ENCODE measurements at places on chromosomes 3 and 15.

GRCh38 chr15:98648654-98649471 lies 524 bp downstream of the IGF1R start:
- peak; percentile 65 for DNase-seq

DNA sequence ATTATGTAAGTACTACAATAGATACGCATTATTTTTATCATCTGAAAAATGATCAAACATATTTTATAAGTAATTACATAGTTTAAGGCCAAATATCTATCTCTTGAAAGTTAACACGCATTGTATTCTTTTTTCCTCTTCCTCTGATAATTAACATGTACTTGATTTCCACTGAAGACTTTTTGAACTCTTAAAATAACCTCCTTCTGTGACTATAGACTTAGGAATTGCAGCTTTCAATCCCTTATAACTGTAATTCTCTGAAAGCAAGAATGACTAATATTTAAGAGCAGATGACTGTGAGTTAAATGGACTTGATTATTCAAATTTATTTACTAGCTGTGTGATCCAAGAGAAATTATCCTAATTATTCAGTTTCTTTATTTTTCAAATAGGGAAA lies 730.6 kb upstream of the NECTIN3 start:
- no peak for DNase-seq

DNA sequence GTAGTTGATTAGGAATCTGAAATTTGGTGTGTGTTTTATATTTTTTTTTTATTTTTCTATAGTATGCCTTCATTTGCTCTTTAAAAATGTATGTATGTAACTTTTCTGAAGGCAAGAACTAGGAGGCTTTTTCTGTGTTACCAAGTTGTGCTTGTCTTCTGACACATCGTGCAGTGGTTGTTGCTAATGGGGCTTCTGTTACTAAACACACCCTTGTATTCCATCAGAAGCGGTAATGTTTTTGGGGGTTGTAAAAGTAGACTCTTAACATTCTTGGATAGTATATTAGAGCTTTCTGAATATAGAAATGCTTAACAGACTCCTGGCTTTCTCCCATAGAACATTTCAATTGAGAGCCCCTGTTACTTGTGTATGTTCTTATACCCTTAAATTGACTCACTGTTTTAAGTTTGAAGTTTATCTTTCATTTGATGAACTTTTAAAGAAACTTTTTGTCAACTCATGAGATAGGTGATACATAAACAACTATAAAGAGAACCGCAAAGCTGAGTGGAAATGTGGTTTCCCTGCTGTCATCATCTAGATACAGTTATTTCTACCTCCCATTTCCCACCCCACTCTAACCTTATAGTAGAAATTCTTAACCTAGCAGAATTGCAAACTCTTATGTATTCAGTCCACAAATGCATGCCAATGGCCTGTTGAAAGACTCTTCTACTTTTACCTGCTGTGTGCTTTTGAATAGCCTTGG lies 2.5 kb downstream of the TIPARP start:
- DNase-seq, result no peak

DNA sequence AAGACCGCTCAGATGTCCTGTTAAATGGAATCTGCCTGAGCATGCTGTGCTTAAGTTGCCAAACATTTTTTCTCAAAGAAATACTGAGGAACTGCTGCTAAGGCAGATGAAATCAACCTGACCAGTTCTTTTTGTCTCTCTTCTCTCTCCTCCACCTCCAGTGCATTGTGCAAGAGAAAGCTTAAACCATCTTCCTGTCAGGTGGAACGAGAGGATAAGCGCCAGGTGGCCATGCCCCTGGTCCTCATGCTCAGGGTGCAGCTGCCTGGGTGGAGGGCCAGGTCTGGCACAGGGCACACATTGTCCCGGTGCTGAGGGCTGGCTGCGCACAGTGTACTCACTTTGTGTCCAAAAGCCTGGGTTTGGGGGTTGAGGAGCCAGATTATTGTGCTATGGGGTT lies 176.2 kb upstream of the TP63 start:
- no peak for DNase-seq

- no peak for DNase-seq
Measured at GRCh38 chr3:155307183-155307582, 13.7 kb upstream of the STRIT1 start.

DNA sequence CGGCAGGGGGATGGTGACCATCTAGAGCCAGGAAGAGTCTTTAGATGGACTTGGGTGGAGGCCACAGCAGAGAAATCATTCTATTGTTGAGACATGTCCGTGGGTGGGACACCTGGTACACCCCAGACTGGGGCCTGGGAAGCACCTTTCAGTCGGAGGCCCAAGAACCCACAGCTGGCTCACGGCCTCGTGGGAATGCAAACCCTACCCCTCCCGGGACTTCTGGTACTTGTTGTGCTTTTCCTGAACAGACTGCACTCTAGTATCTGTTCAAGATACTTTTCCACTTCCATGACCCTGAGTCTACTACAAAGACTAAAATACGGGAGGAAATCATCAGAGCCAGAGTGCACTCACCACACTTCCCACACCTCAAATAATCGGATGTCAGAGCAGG lies 60.7 kb downstream of the BDH1 start:
- no peak for DNase-seq

DNA sequence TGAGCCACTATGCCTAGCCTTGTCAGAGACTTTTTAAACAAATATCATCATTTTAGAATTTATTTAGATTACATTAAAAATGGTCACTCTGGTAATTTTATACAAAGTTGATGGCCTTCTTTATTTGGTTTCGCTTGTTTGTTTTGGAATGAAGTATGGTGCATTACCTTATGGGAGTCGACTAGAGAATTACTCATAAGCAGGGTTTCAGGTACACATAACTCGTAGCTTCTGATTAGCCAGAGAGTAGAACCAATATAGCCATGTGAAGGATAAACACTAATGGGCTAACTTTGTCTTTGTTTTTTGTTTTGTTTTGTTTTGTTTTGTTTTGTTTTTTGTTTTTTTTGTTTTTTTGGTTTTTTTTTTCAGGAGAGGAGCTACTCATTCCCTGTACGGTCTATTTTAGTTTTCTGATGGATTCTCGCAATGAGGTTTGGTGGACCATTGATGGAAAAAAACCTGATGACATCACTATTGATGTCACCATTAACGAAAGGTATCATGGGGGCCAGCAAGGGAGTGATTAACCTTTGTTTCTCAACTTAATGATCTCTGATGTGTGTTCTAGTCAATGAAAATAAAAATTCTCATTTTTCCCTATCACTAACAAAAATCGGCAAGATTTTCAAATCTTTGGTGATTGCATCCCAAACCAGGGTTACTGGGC lies 113.2 kb downstream of the IL1RAP start:
- DNase-seq, result no peak

GRCh38 chr15:85284497-85284896 lies 95.9 kb upstream of the AKAP13 start:
- no peak for DNase-seq

GRCh38 chr3:127276396-127276795 lies 11.4 kb downstream of the PRR20G start:
- DNase-seq, result no peak

GRCh38 chr3:34387826-34388564 lies 589.6 kb downstream of the PDCD6IP start:
- no peak for DNase-seq

DNA sequence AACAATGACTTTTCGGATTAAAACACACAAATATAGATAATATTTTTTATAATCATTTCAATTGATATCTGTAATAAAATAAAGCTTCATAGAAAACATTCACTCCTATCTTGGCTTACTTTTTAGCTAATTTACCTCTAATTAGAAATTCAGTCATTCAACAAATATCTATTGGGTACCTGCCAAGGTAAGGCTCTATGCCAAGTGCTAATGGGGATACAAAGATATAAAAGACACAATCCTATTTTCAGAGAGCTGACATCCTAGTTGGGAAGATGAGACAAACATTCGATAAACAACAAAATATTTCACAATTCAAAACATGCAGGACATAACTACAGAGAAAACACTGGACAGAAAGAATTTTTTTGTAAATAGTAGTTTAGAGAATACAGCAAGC lies 63.3 kb downstream of the ULK4 start:
- DNase-seq, result no peak

- no peak for DNase-seq
Measured at GRCh38 chr3:42721690-42722089, 19.1 kb upstream of the HHATL start.

DNA sequence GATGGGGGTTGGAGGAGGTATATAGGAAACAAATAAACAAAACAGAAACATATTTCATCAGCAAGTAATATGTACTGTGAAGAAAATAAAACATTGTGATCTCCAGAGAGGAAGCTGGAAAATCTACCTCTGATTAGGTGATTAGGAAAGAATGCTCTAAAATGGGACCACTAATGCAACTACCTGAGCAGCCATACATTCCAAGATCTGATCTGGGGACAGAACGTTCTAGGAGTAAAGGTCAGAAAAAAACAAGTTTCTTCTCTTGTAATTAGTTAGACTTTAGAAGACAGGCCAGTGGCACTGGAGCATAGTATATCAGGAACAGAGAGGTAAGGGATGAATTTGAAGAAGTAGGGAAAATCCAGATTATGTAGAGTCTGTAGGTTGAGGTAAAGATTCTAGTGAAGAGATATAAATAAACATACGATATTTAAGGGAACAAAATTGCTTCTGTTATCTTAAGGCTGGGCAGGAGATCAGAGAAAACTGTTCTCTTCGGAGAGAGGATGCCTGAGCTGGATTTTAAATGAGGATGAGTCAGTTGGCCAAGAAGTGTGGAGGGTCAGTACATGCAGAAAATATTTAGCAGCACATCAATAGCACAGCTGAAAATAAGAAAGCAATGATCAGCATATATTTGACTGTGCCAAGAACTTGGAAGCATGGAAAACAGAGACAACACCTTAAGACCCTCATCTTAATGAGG lies 429.5 kb downstream of the NLGN1 start:
- no peak for DNase-seq

GRCh38 chr15:96428742-96429141 lies 98.2 kb downstream of the NR2F2 start:
- DNase-seq, result no peak

DNA sequence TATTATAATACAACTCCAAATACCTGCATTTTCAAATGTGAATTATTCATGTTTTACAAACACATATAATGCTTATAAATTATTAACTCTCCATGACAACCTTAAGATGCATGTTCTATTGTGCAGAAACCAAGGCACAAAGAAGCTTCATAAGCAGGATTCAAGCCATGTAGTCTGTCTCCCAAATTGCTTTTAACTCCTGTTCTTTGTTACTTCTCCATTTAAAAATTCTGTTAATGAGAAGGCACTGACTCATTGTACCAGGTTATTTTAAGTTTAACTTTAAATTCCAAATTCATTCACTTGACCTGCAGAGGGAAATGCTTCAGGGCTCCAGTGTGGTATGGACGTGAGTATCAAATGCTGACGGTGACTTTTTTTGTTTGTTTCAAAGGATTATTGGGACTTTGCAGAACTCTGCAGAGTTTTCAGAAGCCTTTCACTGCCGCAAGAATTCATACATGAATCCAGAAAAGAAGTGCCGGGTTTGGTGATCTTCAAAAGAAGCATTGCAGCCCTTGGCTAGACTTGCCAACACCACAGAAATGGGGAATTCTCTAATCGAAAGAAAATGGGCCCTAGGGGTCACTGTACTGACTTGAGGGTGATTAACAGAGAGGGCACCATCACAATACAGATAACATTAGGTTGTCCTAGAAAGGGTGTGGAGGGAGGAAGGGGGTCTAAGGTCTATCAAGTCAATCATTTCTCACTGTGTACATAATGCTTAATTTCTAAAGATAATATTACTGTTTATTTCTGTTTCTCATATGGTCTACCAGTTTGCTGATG lies 100.0 kb downstream of the MME start:
- no peak for DNase-seq

DNA sequence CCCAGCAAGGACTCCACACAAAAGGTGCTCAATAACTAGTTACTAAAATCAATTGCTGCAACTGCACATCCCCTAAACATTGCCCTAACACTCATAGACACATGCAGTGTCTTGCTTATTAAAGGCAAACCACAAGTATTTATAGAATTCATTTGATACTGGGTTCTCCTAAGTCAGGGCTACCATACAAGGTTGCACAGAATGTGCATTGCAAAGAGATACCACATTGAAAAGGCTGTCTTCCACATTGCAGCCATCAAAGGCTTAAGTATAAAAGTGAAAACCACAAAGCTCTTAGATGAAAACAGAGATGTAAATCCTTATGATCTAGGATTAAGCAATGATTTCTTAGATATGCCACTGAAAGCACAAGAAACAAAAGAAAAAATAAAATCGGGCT lies 33.6 kb upstream of the TOPAZ1 start:
- no peak for DNase-seq

- DNase-seq, result no peak
Measured at GRCh38 chr15:101123222-101123910, 128.5 kb downstream of the CHSY1 start.

DNA sequence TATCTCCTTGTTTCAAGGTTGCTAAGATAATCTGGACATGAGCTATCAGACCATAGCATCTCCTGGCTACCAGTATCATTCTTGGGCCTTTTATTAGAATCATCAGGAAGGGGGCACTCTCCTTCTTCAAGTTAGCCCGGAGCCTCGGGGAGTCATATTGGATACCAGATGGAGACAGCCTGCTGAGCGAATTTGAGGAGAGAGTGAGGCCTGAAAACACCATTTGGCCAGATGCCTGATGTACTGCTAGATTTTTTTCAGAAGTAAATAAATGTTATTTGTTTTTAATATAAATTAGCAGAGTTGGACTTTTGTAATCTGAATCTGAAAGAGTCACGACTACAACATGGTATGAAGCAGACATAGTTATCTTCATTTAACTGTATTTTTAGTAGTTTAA lies 848.6 kb downstream of the IGSF11 start:
- DNase-seq, result no peak

GRCh38 chr3:62065985-62066693 lies 307.2 kb downstream of the FEZF2 start:
- no peak for DNase-seq

GRCh38 chr15:99568625-99569352 lies 3.0 kb downstream of the MEF2A start:
- no peak for DNase-seq

DNA sequence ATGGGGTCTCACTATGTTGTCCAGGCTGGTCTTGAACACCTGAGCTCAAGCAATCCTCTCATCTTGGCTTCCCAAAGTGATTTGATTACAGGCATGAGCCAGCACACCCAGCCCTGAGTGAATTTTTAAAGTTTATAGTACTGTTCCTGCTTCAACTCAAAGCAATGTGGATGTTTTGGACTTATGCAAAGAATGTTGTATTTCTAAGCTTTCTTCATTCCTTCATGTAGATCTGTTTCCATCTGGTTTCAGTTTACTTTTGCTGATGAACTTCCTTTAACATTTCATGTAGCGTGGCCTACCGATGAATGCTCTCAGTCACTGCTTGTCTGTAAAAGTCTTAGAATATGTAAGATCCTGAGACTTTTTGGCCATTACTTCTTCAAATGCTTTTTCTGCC lies 23.2 kb downstream of the NRG4 start:
- no peak for DNase-seq

DNA sequence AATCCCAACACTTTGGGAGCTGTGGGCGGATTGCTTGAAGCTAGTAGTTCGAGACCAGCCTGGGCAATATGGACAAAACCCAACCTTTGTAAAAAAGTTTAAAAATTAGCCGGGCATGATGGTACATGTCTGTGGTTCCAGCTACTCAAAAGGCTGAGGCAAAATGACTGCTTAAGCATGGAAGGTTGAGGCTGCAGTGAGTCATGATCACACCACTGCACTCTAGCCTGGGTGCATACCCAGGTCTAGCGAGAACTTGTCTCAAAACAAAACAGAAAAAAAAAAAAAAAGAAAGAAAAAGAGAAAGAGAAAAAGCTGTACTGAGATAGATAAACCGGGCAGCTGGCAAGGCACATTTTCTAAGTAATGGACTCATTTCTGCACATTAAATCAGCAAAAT lies 10.6 kb downstream of the ARPP19 start:
- no peak for DNase-seq

GRCh38 chr15:59170295-59171066 lies 36.2 kb upstream of the LDHAL6B start:
- DNase-seq, result peak; percentile 39
